ENCODE measurements at places on chromosomes 11 and 22.
A peak's percentile ranks its signal among the peaks of the same experiment; 100 is the strongest.

DNA sequence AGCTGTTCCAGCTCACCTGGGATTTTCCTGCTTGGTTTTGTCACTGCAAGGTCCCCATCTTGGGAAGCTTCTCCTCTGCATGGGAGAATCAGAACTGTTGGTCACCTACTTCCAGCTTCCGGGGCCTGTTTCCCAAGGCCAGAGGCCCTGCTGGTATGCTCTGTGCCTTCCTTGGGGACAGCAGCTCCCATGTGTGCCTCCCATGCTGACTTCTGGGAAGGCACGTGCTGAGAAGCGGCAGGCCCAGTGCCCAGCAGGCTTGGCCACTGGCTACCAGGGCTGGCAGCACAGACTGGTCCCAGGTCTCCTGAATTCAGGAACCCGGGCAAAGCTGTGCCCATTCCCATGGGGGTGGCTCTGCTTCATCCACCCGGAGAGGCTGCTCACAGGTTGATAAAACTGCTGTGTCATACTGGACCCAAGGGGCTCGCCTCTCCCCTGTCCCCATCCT, 33.8 kb downstream of the MYEOV start:
- no peak for DNase-seq

DNA sequence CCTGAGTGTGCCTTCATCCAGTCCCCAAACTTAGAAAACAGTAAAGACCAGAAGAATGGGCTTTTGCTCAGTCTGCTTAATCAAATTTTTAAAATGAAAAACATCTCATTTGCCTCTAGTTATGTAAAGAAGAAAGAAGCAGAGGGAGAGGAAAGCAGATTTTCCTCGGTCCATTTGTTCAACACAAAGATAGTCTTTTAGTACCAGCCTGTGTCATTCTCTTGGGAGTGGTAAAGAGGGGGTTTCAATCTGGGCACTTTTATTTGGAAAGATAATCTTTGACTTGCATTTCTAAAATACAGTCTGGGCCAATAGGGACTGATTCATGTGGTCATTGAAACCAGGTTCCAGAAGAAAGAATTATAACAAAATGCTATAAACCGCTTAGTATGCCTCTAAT, 29.5 kb downstream of the KREMEN1 start:
- DNase-seq, result no peak

GRCh38 chr11:109680127-109680526, 258.1 kb downstream of the C11orf87 start:
- DNase-seq, result no peak

DNA sequence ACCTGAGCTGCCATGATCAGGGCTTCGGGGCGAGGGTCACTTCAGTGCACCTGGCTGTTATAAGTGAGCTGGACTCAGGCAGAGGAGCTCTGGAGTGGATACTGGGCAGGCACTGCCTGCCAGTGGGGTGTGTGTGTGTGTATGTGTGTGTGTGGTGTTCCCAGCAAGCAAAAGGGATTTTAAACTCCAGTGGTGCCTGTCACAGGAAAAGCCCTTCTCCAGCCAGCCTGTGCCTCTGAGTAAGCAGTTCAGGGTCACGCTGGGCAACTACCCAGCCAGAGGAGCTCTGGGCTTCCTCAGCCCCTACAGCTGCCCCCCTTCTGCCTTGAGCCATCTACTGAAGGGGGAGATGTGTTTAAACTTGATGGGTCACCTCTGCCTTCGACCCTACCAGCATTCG, 109.0 kb downstream of the OSBP2 start:
- no peak for DNase-seq

GRCh38 chr22:31377612-31378011, 21.8 kb upstream of the DRG1 start:
- DNase-seq, result no peak

DNA sequence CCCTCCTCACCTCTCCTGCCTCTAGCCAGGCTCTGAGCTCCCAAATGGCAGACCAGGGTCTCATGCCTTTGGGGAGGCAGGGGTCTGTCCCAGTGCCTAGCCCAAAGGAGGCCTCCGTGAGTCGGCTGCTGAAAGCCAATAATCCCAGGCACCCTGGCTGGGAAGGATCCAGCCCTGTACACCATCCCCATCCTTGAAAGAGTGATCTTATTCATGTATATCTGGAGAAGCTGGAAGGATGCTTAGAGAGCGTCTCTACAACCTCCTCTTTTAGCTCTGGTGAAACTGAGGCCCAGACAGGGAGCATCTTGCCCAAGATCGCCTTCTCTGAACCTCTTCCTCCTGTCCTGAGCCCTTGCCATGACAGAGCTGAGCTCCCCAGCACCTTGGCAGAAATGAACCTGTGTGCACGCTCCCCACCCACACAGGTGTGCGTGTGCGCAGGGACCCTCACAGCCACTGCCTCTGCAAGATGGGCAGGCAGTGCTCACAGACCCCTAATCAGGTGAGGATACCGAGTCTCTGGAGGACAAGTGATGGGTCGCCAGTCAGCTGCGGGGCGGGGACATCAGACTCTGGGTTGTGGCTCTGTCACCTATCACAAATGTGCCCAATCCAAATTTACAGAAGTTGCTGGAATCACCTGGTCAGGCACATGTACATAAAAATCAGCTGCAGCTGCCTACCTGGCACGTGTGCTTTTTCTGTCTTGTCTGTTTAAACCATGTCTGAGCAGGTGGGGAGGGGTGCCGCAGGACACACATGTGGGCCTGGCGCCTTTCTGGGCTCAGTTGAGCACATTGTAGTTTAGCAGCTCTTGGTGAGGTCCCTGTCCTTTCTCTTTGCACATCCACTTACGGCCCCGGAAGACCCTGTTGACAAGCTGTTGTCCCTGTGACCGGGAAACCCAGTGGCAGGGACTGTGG, 49.3 kb upstream of the WNT7B start:
- no peak for DNase-seq

- DNase-seq, result no peak
Measured at GRCh38 chr11:86503131-86503530, 128.4 kb downstream of the CCDC81 start.

DNA sequence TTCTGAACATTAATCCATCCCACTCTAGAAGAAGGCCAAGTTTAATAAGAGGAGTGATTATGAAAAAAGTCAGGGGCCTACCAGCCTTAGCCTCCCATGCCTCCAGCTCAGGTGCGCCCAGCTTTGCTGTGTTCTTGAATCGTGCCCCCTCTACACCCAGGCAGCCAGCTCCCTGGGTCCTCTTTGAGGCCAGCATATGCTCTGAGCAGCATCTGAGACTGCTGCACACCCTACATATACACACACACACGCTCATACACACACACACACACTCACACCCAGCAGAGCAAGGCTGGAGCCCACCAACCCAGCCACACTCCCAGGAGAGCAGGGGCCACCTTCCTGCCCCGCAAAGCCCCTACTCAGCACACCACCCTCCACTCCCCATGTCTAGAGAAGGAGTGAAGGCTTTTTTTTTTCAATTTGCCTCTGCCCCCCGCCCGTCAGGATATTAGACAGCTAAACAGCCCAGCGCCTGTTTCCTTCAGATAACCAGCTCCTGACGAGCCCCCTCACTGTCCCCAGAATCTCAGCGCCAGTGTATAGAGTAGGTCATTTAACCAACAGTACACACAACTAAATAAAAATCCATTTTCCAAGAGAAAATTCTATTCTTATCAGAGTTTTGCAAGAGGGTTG, 121.6 kb downstream of the BUD13 start:
- DNase-seq, result no peak

DNA sequence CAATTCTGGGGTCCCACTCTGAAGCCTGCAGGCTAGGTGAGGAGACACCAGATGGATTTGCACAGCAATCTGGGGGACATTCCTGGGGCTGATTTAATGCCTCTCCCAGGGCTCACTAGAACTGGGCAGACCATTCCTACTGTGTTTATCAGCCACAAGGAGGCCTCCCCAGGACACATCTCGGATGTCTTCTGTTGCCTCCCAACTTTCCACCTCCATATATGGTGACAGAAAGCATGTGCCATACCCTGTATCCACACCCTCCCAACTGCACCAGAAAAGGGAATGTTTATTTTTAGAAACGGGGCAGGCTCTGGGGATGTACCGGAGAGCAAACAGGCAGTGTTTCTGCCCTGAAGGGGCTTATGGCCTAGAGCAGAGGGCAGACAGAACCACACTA, 181.8 kb downstream of the CSNK2A3 start:
- no peak for DNase-seq

DNA sequence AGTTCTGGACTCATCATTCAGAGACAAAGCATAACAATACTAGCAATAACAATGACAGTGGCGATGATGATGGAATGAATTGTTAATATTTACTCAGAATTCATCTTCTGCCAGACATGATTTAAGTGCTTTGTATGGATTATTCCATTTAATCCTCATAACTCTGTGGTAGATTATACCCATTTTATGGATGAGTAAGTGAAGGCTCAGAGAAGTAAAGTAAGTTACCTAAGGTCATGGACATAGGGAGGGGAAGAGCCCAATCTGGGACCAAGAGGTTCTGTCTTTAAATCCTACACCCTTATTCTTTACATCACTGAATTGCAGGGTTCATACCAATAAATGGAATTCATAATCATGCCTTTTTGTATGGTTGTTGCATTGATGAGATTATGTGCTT, 72.7 kb downstream of the MYO18B start:
- no peak for DNase-seq

DNA sequence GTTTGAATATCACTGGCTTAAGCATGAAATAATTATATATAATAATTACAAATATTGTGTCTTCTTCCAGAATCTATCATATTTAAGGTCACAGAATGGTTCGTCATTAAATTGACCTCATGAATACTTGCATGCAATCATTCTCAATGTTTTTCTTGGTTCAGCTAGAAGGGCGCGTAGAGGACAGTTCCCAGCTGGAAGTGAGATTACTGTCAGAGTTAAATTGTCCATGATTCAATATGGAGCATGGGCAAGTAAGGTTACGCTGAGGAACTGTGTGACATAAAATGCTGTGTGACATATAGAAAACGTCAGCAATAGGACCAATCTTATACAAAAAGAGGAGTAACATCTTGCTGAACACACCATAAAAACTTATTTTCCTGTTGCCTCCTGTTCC, 2423.5 kb upstream of the RAG2 start:
- no peak for DNase-seq

DNA sequence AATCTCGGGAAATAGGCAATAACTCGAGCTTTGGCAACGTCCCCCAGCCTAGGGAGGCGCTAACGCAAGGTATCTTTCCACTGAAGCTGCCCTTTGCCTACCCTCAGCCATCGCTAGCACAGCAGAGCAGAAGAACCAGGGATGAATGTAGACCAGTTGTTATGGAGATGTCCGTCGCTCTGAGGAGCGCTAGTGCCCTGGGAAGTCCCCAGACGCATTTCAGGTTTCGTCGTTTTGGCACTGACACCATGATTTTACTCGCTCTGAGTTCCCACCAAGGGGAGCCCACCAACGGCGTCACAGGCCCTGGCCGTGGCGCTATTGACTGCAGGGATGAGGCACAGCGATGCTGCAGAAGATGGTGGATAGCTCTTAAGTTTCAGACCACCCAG, 22.7 kb upstream of the BDNF start:
- no peak for DNase-seq

GRCh38 chr11:115612046-115612730, 108.0 kb upstream of the CADM1 start:
- DNase-seq, result no peak

DNA sequence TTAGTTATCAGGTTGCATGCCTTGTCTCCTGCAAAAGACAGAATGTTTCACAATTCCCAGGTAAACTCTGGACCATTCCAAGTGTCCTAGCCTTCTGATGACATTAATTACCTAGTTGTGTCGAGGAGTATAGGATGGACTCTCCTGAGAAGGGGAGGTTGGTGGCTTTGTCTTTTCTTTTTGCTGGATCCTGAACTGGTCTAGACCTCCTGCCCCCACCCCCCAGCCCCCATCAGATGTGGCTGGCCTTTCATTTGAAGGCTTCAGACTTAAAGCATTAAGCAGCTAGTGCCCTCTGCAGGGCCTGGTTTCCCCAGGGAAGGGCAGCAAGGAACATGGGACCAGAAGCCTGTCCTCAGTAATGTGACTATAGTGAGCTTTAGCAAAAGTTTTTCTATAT, 9.7 kb downstream of the MCAM start:
- peak; percentile 35 for DNase-seq

DNA sequence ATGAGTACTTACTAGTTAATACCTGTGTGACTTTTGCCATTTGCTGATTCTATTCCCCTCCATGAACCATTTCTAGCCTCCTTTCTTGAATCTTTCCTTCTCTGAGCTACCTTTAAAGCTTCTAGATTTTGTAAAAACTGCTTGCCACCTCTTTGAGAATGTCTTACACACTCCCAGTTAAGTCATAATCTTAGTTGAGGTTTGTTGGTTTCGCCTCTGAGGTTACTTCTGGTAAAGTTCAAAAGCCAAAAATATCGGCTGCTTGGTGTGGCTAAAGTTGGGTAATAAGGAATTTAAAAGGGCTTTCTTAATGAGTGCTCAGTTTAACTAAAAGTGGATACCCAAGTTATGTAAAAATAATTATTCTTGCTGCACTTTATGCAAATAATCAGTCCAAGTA, 10.4 kb upstream of the GLYAT start:
- no peak for DNase-seq

- DNase-seq, result peak; percentile 61
Measured at GRCh38 chr11:61543606-61544306, 35.2 kb downstream of the LRRC10B start.

- no peak for DNase-seq
Measured at GRCh38 chr11:63919267-63920125, 2.5 kb upstream of the RCOR2 start.

- no peak for DNase-seq
Measured at GRCh38 chr11:134995741-134996140, 583.7 kb upstream of the B3GAT1 start.

GRCh38 chr22:30860176-30861105, 108.1 kb downstream of the MORC2 start:
- DNase-seq, result no peak

- DNase-seq, result no peak
Measured at GRCh38 chr22:41826430-41827383, 6.2 kb upstream of the SREBF2 start.

- no peak for DNase-seq
Measured at GRCh38 chr22:32864596-32864995, 63.1 kb downstream of the TIMP3 start.

DNA sequence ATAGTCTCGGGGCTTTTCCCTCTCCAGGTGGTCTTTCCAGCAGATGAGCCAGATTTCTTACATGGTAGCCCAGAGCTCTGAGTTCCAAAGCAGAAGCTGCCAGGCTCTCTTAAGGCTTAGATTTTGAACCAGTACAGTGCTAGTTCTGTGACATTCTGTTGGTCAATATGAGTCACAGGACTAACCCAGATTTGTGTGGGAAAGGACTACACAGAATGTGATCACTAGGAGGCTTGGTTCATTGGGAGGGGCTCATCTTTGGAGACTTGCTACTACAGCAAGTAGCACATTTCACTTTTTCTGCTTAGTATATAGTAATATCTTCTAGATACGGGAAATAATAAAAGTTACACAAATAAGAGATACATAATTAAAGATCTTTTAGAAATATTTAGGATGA, 24.1 kb downstream of the RNF214 start:
- DNase-seq, result no peak
